ENCODE measurements at places on chromosomes 3 and 15.

DNA sequence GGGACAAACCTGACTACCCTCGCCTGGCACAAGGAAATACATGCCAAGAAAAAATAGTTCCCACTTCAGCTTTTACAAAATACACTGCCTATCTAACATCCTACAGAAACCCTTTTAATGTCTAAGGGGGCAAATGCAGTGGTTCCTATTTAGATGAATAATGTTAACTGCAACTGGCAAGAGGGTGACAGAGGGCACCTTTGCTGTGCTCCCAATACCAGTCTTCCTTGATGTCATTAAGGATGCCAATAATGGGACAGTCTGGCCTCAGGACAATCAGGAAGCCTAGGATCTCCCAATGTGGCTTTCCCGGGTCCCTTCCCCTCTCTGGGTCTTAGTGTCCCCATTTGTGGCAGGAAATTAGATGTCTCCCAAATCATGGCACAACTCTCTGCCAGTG lies 13.9 kb downstream of the CSRNP1 start:
- no peak for DNase-seq

DNA sequence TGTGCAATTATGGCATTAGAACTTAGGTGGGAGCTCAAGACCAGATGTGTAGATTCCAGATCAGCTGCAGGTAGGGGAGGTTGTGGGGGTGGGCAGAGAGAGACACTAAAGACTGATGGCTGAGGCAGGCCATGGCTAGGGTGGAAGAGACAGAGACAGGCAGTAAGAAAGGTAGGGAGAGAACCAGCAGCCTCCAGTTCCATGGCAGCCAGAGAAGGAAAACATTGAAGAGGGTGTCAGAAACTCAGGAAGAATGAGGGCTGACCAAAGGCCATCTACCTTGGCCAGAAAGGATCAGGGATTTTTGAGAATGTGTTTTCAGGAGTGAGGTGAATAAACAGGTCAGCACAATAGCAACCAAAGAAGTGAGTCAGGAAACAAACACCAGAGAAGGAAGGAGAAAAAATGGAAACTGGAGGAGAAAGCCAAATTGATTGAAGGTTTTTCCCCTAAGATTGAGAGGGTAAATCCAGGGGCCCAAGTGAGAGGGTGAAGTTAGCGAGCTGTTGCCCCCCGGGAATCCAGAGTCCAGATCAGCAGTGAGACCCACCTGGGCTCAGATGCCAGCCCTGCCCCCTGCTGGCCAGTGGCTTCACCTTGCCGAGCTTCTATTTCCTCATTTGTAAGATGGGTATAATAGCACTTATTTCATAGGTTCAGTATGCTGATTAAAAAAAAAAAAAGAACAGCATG lies 41.0 kb downstream of the ABHD2 start:
- DNase-seq = peak; percentile 41

DNA sequence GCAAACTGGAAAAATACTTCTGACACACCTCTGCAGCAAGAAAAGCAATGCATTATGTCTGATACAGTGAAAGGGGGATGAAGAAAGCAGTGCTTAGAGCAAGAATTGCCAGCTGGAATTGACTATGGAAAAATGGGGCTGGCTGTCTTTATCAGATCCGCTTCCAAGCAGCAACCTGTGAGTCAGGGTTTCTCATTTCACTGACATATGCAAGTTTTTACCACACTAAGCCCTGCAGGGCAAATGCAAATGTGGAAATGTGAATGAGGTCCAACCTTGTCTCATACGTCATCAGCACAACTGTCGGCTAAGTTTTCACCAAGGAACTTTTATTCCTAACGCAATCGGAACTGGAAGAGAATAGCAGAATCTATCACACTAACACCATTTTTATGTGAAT lies 172.5 kb upstream of the GADL1 start:
- DNase-seq = no peak

GRCh38 chr3:140499114-140499757 lies 178.6 kb upstream of the TRIM42 start:
- no peak for DNase-seq

GRCh38 chr3:108124337-108125152 lies 33.7 kb upstream of the CD47 start:
- DNase-seq = peak; percentile 62

DNA sequence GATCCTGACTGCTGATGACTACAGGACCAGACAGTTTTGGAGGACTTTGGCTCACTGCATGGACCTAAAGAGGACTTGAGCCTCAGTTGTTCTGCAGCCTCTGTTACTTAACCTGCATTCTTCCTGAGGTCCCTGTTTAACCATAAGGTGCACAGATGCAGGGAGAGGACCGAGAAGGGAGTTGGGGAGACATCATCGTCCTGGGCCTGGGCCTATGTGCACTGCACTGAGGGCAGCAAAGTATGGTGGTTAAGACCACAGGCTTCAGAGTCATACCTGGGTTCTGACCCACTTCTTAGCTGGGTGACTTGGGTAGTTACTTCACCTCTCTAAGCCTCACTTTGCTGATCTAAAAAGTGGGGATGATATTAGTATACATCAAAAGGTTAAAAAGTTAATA lies 21.9 kb downstream of the KY start:
- DNase-seq = no peak

DNA sequence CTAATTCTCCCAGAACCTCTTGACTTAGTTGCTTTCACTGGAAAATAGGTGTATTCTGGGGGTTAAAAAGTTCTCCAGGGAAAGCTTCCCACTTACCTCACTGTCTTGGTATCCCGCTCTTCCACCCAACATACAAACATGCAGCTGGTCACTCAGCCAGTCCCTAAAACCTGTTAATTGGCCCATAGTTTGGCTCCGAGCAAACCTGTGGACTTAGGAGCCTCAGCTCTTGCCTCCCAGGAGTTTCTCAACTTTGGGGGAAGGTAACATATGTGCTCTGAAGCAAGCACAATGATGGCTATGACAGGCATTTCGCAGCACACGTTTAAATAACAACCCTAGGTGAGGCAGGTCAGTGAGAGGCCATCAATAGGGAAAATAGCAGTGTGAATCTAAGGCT lies 25.8 kb upstream of the LRRFIP2 start:
- DNase-seq = no peak

GRCh38 chr3:173745952-173746682 lies 348.6 kb downstream of the NLGN1 start:
- DNase-seq = no peak

- peak; percentile 15 for DNase-seq
Observed at GRCh38 chr3:61561374-61562041, at the start of gene PTPRG. PTPRG (plus strand) TSS chr3:61561571; CDS start chr3:61562288, 717 bp downstream.

DNA sequence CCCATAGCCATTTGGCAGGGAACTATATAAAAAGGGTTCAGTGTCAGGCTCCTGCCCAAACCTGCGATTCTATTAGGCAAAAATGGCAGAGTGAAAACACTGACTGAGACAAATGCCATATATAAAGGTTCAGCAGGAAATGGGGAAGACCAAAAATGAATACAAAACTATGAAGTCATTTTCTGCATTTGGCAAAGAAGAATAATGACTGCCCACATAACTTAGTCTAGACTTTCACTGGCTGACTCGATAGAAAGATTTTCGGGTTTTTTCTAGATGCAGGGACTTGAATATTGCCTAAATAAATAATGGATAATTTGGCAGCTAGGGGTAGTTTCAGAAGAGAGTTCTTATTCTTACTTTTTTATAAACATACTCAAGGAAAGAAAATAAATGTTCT lies 178.0 kb downstream of the TPRG1 start:
- DNase-seq = no peak

- DNase-seq = no peak
Observed at GRCh38 chr3:43285644-43286043, 696 bp upstream of the SNRK start.

DNA sequence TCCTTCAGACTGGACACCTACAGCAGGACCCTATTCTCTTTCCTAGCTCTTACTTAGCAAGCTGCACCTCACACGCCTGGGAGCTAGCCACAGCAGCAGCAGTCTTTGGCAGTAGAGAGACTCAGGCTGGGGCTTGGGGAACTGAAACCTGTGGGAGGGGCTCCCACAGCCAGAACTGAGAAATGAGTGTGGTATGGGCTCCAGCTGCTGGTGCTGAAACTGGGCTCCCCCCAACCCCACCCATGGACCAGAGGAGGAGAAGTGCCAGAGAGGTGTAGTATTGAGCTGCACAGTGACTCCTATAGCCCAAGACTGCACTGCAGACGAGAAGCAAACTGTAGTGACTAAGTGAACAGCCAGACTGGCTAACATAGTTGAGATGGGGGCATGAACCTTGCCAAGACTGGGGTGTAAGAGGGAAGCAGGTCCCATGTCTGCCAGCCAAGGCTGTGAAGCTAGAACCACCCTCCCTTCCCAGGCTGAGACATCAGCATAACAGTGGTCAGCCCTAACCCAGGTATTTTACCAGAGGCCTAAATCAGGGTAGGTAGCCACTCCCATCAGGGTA lies 62.5 kb downstream of the MYO5A start:
- DNase-seq = peak; percentile 19

DNA sequence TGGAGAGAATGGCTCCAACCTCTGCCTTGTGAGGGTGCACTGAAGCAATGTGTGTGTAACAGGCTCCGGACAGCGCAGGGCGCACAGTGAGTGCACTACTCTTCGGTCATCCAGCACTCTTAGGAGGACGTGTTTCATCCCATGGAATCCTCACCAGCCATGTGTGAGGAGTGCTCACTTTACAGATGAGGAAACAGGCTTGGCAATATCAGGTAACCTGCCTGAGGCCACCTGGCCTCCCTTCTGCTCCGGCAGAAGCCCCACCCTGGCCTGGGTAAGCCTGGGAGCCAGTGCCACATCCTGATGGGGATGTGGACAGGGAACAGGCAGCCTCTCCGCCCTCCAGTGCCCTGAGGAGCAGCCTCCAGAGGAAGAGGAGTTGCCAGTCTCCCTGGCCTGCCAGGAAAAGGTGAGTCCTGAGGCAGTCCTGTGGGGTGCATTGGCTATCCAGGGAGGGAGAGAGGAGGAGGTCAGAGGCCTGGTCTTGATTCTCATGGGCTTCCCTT lies 39.4 kb upstream of the LIMD1 start:
- no peak for DNase-seq

- no peak for DNase-seq
Observed at GRCh38 chr3:108475220-108475782, 35.1 kb downstream of the MYH15 start.

DNA sequence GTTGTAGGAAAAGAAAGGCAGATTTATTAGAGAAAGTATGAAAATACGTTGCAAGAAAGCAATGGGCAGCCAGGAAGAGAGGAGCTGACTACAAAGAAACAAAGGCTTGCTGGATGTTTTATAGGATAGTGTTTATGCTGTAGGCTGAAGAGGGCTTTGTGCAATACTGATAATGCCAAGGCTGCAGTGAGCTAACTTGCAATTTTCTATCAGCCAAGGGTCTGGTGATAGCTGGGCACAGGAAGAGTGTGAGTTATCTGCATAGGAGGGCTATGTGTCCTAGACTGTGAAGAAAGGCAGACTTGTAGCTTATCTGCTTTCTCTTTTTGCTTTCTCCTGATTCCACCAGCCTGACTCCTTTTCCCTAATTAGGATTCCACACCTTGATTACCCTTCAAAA lies 51.3 kb upstream of the OSBPL11 start:
- DNase-seq = no peak

- no peak for DNase-seq
Observed at GRCh38 chr3:129248286-129248979, 973 bp upstream of the COPG1 start.

- no peak for DNase-seq
Observed at GRCh38 chr3:127320529-127321121, 32.8 kb upstream of the PRR20G start.

- DNase-seq = no peak
Observed at GRCh38 chr3:190692256-190692655, 170.2 kb downstream of the GMNC start.

DNA sequence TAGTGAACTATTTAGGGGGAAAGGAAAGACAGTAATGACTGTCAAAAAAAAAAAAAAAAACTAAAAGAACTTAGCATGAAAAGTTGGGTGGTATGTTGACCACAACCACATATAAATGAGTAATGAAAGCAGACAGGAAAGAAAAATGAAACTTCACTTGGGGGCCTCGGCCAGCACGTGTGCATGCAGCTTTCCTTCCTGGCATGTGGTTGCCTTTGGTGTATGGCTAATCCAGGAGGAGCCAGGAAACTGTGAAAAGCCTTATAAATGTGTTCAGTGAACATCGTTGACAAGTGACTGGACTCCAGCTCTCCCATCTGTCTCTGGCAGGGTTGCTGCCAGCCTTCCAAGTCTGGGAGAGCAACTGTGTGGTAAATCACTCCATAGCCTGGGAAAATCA lies 195.1 kb downstream of the DTWD1 start:
- no peak for DNase-seq

DNA sequence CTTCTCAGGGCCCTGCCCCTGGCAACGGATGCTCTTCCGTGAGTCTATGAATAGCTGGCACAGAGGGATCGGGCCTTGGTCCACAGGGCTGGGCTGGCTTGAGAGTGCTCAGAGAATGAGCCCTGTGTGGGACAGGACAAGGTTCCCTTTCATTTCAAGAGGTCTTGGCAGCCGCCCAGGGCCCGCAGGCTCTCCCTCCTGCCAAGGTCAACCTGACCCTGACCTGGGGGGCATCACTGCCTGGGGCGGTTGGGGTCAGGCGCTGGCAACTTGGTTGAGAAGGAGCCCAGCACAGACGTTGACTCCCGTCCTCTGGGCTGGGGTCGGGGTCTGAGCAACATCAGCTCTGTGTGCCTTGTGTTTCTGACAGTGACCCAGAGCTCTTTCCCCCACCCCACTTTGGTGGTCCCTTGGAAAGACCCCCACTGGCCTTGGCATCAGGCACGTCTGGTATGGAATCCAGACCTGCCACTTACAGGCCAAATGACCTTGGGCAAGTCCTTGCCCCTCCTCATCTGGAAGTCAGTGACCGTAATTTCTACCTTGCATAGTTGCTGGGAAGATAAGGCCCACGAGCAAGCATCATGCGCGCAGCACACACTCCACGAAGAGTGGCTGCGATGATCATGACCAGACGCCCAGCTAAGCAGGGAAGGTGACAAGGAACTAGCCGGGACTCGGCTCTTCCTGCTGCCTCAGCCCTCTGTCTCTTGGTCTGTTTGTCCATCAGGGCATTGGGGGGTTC lies 36.4 kb downstream of the EPHB3 start:
- DNase-seq = no peak

DNA sequence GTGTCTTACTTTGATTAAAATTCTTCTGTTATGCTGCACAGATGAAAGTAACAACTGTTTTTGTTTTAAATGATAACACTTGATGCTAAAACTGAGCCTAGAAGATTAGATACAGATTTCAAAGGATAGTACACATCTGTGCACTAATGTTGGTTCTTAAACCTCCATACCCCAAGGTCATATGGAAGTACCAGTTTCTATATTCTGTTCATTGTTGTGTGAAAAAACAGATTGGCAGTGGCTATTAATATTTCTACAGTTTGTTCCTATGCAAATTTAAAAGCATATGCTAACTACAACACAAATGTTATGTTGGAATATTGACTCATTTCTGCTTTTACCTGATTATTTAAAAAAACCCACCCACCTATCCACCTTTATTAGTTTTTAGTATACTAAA lies 32.0 kb upstream of the GBE1 start:
- no peak for DNase-seq

- DNase-seq = no peak
Observed at GRCh38 chr3:130242850-130243569, 102.5 kb upstream of the COL6A5 start.

- no peak for DNase-seq
Observed at GRCh38 chr3:197782230-197782629, 8.8 kb upstream of the LRCH3 start.

Data from stimulated activated CD4-positive, alpha-beta T cell treated with anti-CD3 and anti-CD28 coated beads, Interleukin-12 subunit alpha, Interleukin-12 subunit beta, amount 100 ng/mL, for 24 hours (primary cell).